ENCODE measurements at places on chromosomes 16 and 17. TPM values are rescaled to one million over a fixed set of nuclear protein-coding genes. Genes with fewer than 3 reads are reported as not detected.

CENPN gene
- total RNA-seq: 12.0 TPM

CTF1 gene
- total RNA-seq: 3.5 TPM

SLC12A3 gene
- total RNA-seq: not detected

C16orf54 gene
- total RNA-seq: 1.6 TPM

TPSB2 gene
- 10.1 TPM for total RNA-seq

ACBD4 gene
- 10.1 TPM for total RNA-seq

SMIM22 gene
- total RNA-seq: not detected

ADAM11 gene
- total RNA-seq: 0.63 TPM

NPLOC4 gene
- total RNA-seq: 58.9 TPM

HBA2 gene
- 2,323 TPM for total RNA-seq

NARF gene
- total RNA-seq: 31.8 TPM

CSH2 gene
- total RNA-seq: not detected

LDAF1 gene
- total RNA-seq: 60.4 TPM

BCL6B gene
- 4.6 TPM for total RNA-seq

PIK3R5 gene
- 18.9 TPM for total RNA-seq

HS3ST3A1 gene
- 1.9 TPM for total RNA-seq

FNDC8 gene
- not detected for total RNA-seq

TPSD1 gene
- total RNA-seq: 1.2 TPM

TSPAN10 gene
- total RNA-seq: 0.47 TPM

TBC1D3K gene
- not detected for total RNA-seq

Measured in omental fat pad (tissue), 4 donors.